Right ventricle myocardium superior (tissue), 1 donor: ENCODE measurements at places on chromosomes 1 and 21. TPM values are rescaled to one million over a fixed set of nuclear protein-coding genes. Genes with fewer than 3 reads are reported as not detected.

The TRIM46 gene
- 0.08 TPM for total RNA-seq

The S100A5 gene
- not detected for total RNA-seq

The SYCP1 gene
- total RNA-seq = not detected

The FYB2 gene
- total RNA-seq = 14.3 TPM

The ESPN gene
- total RNA-seq = 0.56 TPM

The MROH9 gene
- not detected for total RNA-seq

The RBP7 gene
- total RNA-seq = 30.2 TPM

The CD1B gene
- total RNA-seq = not detected

The MAP10 gene
- total RNA-seq = 2.8 TPM

The TMEM52 gene
- total RNA-seq = 2.1 TPM

The PLEKHA6 gene
- 20.0 TPM for total RNA-seq

The RAB42 gene
- 1.4 TPM for total RNA-seq

The PDZK1IP1 gene
- total RNA-seq = not detected

The FNDC10 gene
- 2.0 TPM for total RNA-seq

The OR2T1 gene
- not detected for total RNA-seq

The KIF2C gene
- 1.00 TPM for total RNA-seq

The MARK1 gene
- total RNA-seq = 13.7 TPM

The FCRLB gene
- total RNA-seq = 0.19 TPM

The TRIM17 gene
- 0.32 TPM for total RNA-seq

The OR2L13 gene
- total RNA-seq = not detected

The TRIM62 gene
- 1.9 TPM for total RNA-seq

The SPRR1A gene
- total RNA-seq = not detected

The OR2C3 gene
- total RNA-seq = 0.03 TPM

The GSTM5 gene
- 2.6 TPM for total RNA-seq

The TDRD10 gene
- total RNA-seq = 2.5 TPM
